Activated effector memory CD4-positive, alpha-beta T cell treated with anti-CD3 and anti-CD28 coated beads, Interleukin-2, amount 50 U/mL, for 16 hours (primary cell): ENCODE measurements at places on chromosomes 6 and 20.
A peak's percentile ranks its signal among the peaks of the same experiment; 100 is the strongest.

GRCh38 chr6:33717934-33718455 is 6.5 kb upstream of the UQCC2 start:
- DNase-seq = no peak

DNA sequence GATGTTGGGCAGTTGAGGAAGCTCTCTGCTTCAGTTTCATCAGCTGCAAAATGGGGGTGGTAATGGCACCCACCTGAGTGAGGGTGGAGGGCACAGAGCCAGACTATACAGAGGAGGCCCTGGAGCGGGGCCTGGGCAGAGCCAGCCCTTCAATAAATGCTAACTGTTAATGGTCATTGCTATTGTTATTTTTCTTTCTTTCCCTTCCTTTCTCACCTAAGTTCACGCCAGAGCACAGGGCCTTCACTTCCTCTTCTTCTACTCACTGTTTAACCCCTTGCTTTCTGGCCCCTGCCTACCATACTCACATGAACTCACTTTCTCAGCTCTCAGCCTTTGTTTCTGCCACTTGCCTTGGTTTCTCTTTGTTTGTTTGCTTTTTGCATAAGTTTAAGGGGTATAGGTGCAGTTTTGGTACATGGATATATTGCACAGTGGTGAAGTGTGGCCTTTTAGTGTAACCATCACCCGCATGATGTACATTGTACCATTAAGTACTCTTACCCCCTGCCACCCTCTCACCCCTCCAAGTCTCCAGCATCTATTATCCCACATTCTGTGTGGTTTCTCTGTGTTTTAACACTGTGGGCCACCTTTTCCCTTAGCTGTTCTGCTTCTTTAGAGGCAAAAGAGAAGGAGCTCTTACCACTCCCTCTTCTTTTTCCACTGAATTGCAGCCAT is 7.5 kb upstream of the RREB1 start:
- DNase-seq = no peak

GRCh38 chr6:41920921-41921711 is at the start of the genes BYSL and MED20:
Gene BYSL, plus strand, starts transcription at chr6:41921499. Its CDS starts 64 bp downstream, at chr6:41921563.
Gene MED20, minus strand, starts transcription at chr6:41921139. Its CDS starts 121 bp downstream, at chr6:41921018.
- peak; percentile 98 for DNase-seq

DNA sequence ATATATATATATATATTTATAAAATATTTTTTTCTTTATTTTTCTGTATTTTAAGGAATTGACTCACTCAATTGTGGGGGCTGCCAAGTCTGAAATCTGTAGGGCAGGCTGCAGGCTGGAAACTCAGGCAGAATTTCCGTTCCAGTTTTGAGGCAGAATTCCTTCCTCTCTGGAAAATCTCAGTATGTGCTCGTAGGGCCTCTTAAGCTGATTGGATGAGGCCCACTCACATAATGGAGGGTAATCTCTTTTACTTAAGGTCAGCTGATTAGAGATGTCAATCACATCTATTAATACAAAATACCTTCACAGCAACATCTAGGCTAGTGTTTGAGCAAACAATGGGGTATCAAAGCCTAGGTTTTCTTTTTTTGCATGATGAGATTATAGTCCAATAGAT is 244.7 kb upstream of the RNF24 start:
- DNase-seq = no peak

DNA sequence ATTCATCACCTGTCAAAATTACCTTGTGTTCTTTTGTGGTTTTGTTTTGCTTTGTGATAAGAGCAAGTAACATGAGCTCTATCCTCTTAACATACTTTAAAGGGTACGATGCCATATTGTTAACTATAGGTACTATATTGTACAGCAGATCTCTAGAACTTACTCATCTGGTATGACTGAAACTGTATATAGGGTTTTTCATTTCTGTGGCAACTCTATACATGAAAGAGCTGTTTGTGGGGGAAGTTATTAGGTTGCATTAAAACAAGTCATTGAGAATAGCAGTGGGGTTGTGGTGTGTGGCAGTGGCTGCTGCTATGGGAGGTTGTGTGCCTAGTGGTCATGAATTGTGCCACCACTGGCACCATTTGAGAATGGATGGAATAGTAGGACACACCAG is 268.4 kb downstream of the KCNQ5 start:
- DNase-seq = no peak

GRCh38 chr20:17644451-17644850 is 37.6 kb downstream of the RRBP1 start:
- no peak for DNase-seq

DNA sequence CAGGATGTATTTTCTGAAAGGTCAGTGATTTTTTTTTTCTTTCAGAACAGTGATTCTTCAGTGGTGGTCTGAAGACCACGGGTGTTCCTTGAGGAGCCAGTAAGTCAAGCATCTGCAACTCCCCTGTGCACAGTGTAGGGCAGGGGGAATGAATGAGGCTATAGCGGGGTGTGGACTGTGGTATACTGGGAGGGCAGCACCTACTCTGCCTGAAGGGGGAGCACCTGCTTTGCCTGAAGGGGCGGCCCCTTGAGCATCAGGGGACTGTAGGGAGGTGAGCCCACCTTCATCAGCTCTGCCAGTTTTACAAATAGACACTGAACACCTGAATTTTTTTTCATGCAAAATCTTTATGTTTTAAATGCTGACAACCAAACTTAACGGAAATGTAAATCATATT is 77.5 kb upstream of the RIPOR2 start:
- no peak for DNase-seq

DNA sequence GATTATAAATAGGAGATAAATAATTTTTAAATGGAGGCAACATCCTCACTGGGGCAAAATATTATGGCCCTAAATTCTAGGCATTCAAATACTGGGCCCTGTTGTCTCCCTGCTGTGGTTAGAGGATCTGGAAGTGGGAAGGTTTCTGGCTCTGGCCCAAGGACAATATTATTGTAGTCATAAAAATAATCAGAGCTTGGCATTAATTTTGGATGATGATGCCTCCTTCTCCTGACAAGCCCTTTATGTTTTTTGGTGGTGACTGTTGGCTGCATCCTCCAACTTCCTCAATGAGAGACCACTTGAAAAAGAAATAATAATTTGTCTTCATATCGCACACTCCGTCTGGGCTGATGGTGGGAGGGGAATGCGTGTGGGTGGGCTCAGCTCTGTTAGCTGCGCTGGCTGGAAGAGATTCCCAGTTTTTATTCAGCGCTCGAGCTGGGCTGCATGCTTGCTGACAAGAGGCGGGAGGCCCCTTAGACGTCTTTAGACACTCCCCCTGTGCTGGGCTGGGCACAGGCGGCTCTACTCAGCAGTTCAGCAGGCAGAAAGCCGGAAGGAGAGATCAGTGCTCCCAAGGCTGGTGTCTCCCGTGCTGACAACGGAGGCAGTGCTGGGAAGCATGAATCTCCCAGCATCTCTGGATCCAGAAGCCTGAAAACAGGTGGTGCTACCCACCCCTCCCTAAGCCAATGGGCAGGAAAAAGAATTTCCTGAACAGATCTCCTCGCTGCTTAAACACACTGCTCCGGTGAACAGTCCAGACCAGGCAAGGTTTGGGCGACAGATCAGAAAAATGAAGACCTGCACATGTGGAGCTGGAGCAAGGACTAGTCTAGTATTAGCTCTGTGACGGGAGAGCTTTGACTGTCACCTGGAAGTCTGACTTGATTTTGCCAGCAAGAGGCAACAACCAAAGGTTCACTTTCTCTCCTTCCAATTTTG is 97.7 kb downstream of the SYCP2 start:
- no peak for DNase-seq

- DNase-seq = no peak
Measured at GRCh38 chr6:53066874-53067706, 1.9 kb downstream of the FBXO9 start.

DNA sequence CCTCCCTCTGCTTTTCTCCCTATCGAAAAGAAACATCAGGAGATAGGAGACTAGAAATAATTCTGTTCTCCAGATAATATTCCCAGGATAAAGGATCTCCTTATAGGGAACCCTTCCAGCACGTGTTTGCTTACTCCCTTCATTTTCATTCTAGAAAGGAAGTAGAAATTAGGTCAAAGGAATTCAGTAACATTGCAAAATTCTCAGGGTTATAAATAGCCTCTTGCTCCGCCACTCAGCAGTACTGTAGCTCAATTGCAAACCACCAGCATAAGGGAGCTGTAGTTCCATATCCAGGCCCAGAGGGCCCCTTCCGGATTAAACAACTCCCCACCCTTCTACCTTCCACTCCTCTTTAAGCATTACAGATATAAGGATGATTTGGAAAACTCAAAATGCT is 6.2 kb downstream of the ELMO2 start:
- DNase-seq = no peak

GRCh38 chr6:53440336-53440945 is 91.7 kb upstream of the ELOVL5 start:
- no peak for DNase-seq

GRCh38 chr20:58447511-58448391 is 58.7 kb downstream of the VAPB start:
- peak; percentile 78 for DNase-seq

DNA sequence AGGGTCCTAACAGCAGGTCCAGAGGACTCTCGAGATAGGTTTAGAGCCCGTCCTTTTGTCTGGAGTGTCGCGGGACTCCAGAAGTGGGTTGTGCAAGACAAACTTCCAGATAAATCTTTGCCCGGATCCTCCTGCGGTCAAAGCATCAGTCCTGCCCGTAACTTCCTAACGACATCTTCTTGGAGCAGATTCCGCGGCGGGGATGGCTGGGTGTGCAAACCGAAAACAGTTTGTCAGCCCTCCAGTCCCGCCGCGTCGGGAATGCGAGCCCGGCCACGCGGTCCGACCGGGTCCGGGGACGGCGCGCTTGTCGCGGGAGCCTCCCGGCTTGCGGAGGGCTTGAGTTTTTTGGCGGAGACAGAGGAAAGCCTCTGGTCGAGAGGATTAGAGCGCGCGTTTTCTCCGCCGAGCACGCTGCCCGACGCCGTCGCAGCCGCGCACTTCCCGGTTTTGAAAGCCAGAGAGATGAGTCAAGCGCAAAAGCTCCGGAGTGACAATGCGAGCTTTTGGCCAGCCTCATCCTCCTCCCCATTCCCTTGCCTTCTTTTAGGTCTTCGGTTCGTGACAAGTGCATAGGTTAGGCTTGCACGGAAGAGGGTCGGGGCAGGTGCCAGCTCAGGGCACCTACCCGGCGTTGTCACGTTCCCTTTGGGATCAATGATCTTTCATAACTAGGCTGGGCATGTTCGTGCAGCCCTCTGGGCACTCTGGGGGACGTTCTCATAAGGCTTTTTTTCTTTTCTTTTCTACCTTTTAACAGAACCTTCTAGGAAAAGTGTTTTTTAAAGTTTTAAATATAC is 91.3 kb upstream of the PRDM1 start:
- DNase-seq = peak; percentile 83
